ENCODE measurements at places on chromosomes 12 and 14. TPM values are rescaled to one million over a fixed set of nuclear protein-coding genes. Genes with fewer than 3 reads are reported as not detected.

- H3K4me3 ChIP-seq: peak overlapping the region; percentile 47
- peaks cover 77% of the 10 kb centered on the region for H3K27me3 ChIP-seq
- DNase-seq: no peak
- no peak overlapping the region for H3K27ac ChIP-seq
These were observed 450 bp downstream of the DDN start for GRCh38 chr12:48998497-48999353.

FAM90A1 gene
- total RNA-seq: not detected

BCL2L2 gene
- total RNA-seq: 24.8 TPM

GRCh38 chr12:4448371-4448940 is 2.8 kb upstream of the FGF6 start:
- H3K4me3 ChIP-seq: no peak overlapping the region
- H3K4me1 ChIP-seq: peaks cover 28% of the 10 kb centered on the region
- H3K27ac ChIP-seq: no peak overlapping the region
- no peak for DNase-seq
- H3K27me3 ChIP-seq: no peaks in the 10 kb centered on the region

FLRT2 gene
- total RNA-seq: 13.5 TPM

DNA sequence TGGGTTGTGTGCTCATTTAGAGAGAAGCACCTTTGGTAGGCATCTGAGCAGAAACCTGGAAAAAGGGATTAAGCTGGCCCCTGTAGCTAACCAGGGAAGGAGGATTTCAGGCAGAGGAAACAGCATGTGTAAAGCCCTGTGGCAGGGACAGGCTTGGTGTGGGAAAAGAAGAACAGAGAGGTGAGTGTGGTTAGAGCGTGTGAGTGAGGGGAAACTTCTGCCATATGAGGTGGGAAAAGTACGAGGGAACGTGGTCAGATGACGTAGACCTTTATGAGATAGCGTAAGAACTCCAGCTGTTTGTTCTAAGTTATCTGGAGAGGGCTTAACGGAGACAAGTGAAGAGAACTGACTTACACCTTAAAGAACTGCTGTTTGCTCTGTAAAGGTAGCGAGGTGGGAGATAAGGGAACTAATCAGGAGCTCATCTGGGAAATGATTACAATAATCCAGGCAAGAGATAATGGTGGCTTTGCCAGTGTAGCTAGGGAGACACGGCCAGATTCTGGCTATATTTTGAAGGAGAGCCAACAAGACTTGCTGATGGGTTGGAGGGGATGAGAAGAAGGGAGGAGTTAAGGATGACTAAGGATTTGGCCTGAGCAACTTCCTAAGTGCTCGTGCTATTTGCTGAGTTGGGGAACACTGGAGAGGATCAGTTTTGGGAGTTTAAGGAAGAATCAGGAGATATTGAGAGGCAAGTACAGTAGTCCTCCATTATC is 234.0 kb downstream of the ETNK1 start:
- peaks cover 32% of the 10 kb centered on the region for H3K4me1 ChIP-seq
- H3K4me3 ChIP-seq: no peak overlapping the region
- no peaks in the 10 kb centered on the region for H3K36me3 ChIP-seq
- no peak overlapping the region for H3K27ac ChIP-seq

TEX52 gene
- not detected for total RNA-seq

- peak within 1 kb of the TSS; percentile 99 for H3K4me3 ChIP-seq
- DNase-seq: peak; percentile 59
- H3K4me1 ChIP-seq: peaks cover 42% of the 10 kb centered on the region
- H3K27me3 ChIP-seq: no peaks in the 10 kb centered on the region
- H3K36me3 ChIP-seq: peaks cover 6% of the 10 kb centered on the region
- peak within 1 kb of the TSS; percentile 99 for H3K27ac ChIP-seq
These were observed at the start of gene ARID2 for GRCh38 chr12:45729233-45730083. ARID2 (plus strand) TSS chr12:45729706; CDS start chr12:45729837, 131 bp downstream.

PTGDR gene
- not detected for total RNA-seq

CCDC88C gene
- total RNA-seq: 44.7 TPM

TEAD4 gene
- total RNA-seq: 28.6 TPM

- peaks cover 9% of the 10 kb centered on the region for H3K4me1 ChIP-seq
- H3K4me3 ChIP-seq: no peak overlapping the region
- DNase-seq: no peak
- H3K27me3 ChIP-seq: no peaks in the 10 kb centered on the region
- H3K36me3 ChIP-seq: no peaks in the 10 kb centered on the region
These were observed 613.9 kb downstream of the SOX5 start for GRCh38 chr12:23335593-23335992.

- no peak for DNase-seq
- peaks cover 21% of the 10 kb centered on the region for H3K36me3 ChIP-seq
- no peak overlapping the region for H3K4me3 ChIP-seq
- H3K4me1 ChIP-seq: peaks cover 13% of the 10 kb centered on the region
These were observed 77.5 kb upstream of the ATF1 start for GRCh38 chr12:50686406-50686805.

GRCh38 chr14:102333390-102333789 is 13.8 kb downstream of the ZNF839 start:
- no peaks in the 10 kb centered on the region for H3K27me3 ChIP-seq
- peak overlapping the region; percentile 75 for H3K27ac ChIP-seq
- no peak overlapping the region for H3K4me3 ChIP-seq
- no peak for DNase-seq

- no peak overlapping the region for H3K27ac ChIP-seq
- H3K27me3 ChIP-seq: no peaks in the 10 kb centered on the region
- no peaks in the 10 kb centered on the region for H3K36me3 ChIP-seq
- H3K4me3 ChIP-seq: no peak overlapping the region
- no peak for DNase-seq
These were observed 10.4 kb downstream of the LUM start for GRCh38 chr12:91100906-91101305.

All from neural crest cell (in vitro differentiated cells).